ENCODE measurements at places on chromosomes 4 and X.

DNA sequence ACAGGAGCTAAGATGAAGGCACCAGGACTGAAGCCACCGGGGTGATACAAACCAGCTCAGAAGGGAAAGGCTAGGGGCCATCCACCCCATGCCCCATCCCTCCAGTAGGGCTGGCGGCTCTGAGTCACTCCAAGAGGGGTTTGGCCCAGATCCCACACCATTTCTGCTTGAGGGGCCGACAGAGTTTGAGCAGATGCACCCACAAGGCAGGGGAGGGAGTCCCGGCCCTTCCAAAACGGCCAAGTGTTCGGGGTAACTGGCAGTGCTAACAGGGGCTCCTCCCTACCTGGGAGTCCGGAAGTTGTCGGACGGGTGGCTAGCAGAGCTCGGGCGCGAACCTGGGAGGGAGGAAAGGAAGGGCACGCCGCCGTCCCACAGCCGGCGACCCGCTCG is 412 bp downstream of the SLC10A3 start:
- DNase-seq, result no peak

DNA sequence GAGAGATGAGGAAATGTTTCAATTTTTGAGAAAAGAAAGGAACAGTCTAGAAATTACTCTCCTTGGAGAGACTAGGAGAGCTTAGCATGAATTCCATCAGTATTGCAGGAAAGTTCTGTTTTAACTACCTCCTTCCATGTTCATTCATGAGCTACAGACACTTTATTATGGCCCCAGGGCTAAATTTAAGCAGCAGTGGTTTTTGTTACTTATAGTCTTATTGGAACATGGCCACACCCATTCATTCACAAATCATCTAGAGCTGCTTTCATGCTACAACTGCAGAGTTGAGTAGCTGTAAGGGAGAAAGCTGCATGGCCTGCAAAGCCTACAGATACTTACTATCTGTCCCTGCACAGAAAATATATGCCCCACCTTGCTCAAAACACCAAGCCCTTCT is 81.7 kb downstream of the SHISA3 start:
- no peak for DNase-seq

DNA sequence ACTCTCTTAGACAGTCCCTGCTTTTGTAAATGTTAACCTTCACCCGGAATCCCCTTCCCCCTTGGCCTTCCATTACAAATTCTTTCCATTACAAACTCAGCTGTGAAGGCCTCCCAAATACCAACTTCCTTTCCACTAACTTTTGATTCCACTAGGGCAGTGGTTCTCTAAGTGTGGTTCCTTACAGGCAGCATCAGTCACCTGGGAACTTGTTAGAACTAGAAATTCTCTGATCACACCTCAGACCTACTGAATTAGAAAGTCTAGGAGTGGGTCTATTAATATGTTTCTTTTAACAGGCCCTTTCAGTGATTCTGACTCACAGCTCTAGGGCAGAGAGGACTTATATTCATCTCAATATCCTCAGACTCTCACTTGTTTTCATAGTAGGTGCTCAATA is 19.0 kb upstream of the MRPL1 start:
- DNase-seq, result no peak

- DNase-seq, result no peak
Observed at GRCh38 chrX:18065956-18066355, 154.7 kb downstream of the BEND2 start.

GRCh38 chr4:154132406-154132805 is 343.5 kb upstream of the SFRP2 start:
- no peak for DNase-seq

DNA sequence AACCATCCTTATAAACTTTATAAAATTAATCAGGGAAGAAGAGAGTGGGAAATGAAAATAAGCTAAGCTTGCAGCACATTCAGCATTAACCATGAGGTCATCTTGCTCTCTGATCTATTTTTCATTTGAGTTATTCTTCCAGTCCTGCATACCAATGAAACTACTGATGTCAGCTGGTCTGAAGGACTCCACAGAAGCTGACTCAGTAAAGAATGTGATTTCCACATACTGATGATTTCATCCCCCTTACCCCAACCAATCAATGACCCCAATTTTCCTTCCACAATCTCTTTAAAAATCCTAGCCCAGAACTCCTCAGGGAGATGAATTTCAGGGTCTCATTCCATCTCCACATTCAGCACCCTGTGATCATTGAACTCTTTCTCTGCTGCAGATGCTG is 18.8 kb upstream of the DSPP start:
- DNase-seq, result no peak

DNA sequence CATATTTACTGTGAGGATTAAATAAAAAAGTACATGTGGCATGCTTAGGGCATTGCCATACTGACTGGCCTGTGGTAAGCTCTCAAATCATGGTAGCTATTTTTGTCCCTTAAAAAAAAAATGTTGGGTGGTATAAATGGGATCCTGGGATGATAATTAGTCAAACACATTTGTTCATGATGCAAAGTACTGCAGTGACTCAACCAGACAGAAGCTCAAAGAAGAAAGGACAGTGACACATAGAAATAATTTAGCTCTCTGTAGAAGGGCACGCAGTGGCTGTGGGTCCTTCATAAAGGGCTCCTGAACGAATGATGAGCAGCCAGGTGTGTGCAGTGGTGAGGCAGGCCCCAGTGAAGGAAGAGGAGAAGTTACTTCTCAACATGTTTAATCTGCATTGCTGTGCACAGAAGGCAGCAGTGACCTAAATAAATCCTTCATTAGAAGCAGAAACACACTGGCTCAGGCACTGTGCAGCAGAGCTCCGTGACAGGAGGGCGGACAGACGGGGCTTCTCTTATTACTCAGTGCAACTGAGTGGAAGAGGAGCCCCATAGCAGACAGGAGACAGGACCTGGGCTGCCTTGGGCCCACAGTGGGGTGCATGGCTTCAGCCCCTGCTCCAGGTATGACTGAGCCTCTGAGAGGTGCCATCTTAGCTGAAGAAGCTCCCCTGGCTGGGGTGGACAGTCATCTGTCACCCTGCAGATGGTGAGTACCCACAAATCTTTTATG is 20.3 kb downstream of the HS3ST1 start:
- no peak for DNase-seq
